ENCODE measurements at places on chromosomes 12 and 14. TPM values are rescaled to one million over a fixed set of nuclear protein-coding genes. Genes with fewer than 3 reads are reported as not detected.

The SPTB gene
- 0.18 TPM for total RNA-seq

The KRT5 gene
- total RNA-seq: not detected

The LIN7A gene
- not detected for total RNA-seq

The PTGDR gene
- total RNA-seq: 0.66 TPM

The FAR2 gene
- 7.0 TPM for total RNA-seq
